ENCODE measurements at places on chromosomes 12 and 14.

DNA sequence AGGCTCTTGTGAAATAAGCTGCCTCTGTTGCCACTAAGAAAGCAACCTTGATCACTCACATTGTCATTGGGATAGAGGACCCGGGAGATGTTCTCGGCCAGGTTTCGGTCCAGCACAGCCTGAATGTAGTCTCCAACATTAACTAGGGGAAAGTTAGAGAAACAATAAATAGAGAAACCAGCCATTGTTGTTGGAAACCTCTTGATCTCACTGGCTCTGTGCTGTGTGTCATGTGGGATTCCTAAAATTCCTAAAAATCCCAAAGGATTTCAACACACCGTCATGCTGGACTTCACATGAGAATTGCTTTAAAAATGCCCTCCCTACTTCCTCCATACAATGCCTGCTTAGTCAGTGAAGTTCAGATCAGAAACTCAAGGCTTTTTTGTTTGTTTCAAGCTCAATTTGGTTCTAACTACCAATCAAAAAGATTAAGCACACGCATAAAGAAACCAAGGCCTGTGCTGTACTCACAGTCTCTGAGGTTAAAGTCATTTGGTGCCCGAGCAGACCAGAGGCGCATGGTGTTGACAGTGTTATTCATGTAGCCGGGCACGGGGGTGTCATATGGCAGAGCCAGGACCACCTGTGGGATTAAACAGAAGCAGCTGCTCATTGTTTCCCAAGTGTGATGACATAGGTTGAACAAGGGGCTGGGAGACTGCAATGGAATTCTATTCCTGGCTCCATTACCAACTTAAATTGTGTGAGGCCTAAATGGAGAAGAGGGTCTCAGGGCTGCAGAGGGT lies 23.6 kb downstream of the PYGL start:
- peak; percentile 37 for DNase-seq

DNA sequence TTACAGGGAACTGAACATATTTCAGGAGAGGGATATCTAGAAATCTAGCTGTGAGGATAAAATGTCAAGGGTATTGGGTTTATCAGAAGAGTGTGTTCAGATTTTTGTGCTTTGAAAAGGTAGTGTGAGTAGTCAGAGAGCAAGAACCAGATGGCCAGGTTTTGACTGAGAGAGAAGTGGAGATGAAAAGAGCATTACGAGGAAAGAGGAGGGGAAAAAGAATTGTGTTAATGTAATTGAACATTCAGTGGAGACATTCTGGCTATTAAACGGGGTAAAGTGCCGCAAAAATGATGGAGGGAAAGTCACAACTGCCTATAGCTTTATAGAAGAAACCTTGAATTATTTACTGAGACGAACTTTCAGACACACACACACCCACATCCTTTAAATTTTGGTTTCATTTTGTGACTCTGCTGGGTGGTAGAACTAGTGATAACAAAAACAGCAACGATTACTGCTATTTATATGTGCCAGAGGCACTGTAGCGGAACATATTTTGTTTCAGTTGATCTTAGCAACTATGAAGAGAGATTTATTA lies 213.6 kb downstream of the ERC1 start:
- no peak for DNase-seq

- DNase-seq = no peak
These were observed 96.7 kb upstream of the HSPB8 start for GRCh38 chr12:119082016-119082415.

DNA sequence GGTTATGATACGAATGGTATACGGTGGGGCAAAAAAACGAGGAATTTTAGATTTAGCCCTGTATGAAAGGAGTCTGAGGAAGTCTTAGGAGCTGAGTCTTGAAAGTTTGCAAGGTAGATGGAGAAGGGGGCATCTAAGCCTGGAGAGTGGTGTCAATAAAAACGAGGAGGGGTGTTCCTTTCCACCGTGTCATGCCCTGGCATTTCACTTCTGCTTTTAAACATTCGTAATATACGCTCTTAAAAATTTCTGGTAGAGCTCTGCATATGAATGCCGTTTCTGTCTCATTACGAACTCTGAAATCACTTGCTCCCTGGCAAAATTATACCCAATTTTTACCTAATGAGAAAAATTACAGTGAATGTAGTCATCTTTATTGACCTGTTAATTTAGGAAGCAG lies 170.2 kb downstream of the ERC1 start:
- no peak for DNase-seq

GRCh38 chr12:19299765-19300164 lies 139.5 kb upstream of the AEBP2 start:
- no peak for DNase-seq

DNA sequence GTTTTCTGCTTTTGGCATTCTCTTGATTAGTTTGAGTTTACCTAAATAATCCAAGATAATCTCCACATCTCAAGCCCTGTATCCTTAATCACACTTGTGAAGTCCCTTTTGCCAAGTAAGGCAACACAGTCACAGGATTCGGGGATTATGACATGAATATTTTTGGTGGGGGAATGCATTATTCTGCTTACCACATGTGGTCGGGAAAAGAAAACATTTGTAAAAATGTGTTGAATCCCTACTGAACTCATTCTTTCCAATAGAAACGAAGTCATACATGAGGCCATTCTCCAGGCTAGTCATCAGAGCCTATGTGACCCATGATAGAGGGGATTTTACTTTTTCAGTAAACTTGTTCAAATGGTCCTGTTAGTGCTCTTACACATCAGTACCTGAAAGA lies 58.5 kb upstream of the PRICKLE1 start:
- no peak for DNase-seq

GRCh38 chr12:49208676-49209075 lies 19.8 kb upstream of the TUBA1A start:
- DNase-seq = no peak

GRCh38 chr12:98735821-98736220 lies 90.7 kb downstream of the APAF1 start:
- no peak for DNase-seq

DNA sequence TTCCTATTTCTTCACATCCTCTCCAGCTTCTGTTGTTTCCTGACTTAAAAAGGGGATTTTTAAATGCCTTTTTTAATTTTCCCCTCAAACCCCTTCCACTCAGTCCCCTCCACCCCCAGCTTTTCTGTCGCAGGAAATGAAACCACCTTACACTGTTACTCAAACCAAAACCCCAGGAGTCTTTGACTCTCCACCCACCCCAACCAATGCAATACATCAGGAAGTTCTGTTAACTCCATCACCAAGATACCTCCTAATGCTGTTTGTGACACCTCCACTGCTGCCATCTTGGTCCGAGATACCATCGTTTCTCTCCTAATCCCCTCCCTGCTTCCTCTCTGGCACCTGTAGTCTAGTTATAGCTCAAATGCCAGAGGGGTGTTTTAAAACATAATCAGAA lies 25.4 kb upstream of the CPM start:
- DNase-seq = no peak

DNA sequence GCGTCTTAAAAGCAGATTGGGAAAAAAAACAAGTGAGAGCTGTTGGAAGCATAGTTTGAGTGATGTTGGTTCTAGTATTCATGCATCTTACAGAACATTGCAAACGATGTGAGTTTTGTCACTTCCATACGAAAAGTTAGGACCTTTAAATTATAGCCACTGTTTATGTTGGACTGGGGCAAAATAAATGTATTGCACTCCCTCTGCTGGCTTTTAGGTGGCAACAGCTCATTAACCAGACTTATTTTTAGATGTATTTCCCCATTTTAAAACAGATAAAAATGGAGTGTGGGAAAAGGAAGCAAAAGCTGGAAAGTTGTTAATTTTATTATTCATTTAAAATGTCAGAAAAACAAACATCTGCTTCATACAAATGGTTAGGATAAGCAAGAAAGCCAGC lies 111.9 kb downstream of the LGR5 start:
- DNase-seq = peak; percentile 8

- no peak for DNase-seq
These were observed 20.4 kb upstream of the AMIGO2 start for GRCh38 chr12:47100160-47100559.

- DNase-seq = no peak
These were observed 6.4 kb downstream of the GAS2L3 start for GRCh38 chr12:100579844-100580243.

GRCh38 chr12:4272424-4273272 lies 914 bp upstream of the CCND2 start:
- DNase-seq = no peak

DNA sequence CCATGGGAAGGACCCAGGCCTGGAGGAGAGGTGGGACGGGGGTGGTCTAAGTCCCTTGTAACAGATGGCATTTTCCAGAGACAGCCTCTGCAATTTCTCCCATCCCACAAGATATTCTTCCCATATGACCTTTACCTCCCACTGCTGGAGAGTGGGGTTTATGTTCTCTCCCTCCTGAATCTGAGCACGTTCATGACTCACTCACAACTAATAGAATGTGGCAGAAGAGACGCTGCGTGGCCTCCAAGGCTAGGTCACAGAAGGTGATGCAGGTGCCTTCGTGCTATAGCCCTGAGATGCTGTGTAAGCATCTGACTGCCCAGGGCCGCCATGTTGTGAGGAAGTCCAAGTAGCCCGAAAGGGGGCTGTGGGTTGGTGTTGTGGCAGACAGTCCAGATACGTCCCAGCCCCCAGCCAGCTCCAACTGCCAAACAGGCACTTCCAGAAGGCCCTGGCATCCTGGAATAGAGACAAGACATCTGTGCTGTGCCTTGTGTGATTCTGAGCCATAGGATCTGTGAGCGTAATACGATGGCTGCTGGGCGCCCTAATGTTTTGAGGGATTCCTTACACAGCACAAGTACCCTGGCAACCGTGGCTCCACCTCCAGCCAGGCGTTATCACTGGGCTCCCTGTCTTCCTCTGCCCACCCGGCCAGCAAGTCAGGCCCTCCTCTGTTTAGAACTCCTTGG lies 56.1 kb upstream of the NCOR2 start:
- DNase-seq = no peak

GRCh38 chr12:1189163-1189562 lies 198.1 kb downstream of the ERC1 start:
- no peak for DNase-seq

DNA sequence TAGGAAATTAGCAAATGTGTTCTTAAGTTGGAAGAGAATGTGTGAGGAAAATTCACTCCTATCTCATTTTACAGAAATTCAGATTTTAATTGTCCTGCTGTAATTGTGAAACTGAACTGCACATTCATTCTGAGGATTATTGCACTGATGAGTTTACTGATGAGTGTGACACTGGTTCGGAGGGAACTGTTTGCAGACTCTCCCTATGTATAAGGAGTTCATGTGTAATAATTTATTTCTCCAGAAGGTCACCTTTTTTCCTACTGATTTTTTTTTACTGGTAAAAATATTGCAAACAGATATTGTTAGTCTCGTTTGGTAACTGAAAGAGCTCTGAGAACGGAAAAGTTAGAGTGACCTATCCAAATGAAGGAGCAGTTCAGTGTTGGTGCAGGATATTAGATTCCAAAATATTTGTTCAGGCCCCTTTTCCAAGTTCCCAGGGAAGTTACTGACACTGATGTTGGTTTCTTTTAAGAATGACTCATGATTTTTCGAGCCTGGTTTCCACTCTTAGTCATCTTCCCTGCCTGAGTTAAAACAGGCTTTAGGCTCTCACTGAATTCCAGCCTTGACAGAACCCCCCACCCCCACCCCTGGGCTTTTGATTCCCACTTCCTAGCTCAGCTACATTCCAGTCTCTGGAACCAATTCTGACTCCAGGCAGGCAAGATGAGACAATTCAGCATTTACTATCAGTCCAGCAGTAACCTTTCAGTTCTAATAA lies 18.4 kb downstream of the ANO6 start:
- DNase-seq = no peak

DNA sequence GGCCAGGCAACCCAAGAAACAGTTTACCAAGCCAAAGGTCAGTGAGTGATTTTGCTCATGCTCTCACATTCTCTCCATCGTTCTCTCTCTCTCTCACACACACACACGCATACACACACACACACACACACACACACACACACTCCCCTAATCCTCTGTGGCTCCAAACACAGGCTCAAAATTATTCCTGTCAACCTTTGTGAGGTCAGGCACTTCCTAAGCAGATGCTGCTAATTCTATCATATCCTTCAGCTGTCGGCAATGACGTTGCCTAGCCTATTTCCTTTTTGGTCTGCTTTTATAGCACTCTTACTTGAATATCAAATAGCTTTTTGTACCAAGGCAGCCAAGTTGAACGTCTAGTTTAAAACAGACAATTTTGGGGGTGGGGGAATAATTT lies 98.9 kb upstream of the EGLN3 start:
- no peak for DNase-seq

- no peak for DNase-seq
These were observed 218.7 kb upstream of the EGLN3 start for GRCh38 chr14:34169561-34169960.

- DNase-seq = no peak
These were observed 121.9 kb upstream of the SLC35F4 start for GRCh38 chr14:57987596-57988300.
